Kidney (tissue), 22 donors: ENCODE measurements at places on chromosomes 11 and 22. TPM values are rescaled to one million over a fixed set of nuclear protein-coding genes. Genes with fewer than 3 reads are reported as not detected.

GRCh38 chr11:2265854-2266585 is 4.4 kb downstream of the ASCL2 start:
- no peak overlapping the region for H3K4me3 ChIP-seq
- no peaks in the 10 kb centered on the region for H3K27me3 ChIP-seq
- DNase-seq = no peak
- peaks cover 7% of the 10 kb centered on the region for H3K4me1 ChIP-seq

DNA sequence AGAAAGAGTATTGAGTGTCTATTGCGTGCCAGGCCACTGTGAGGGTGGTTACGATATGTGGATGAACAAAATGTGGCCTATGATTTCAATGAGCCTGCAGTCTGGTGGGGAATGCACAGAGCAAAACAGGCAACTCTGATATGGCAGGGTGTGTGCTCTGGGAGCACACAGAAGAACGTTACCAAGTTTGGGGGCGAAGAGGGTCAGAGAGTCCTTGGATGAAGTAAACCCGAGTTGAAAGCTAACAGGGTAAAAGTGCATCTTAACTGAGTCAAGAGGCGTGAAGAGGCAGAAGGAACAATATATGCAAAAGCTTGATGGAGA is 258 bp downstream of the CFAP68 start:
- peak overlapping the region; percentile 94 for H3K27ac ChIP-seq
- no peaks in the 10 kb centered on the region for H3K4me1 ChIP-seq
- peak overlapping the region; percentile 85 for H3K4me3 ChIP-seq

- H3K27ac ChIP-seq = no peak overlapping the region
- H3K4me3 ChIP-seq = no peak overlapping the region
- no peak for DNase-seq
Observed at GRCh38 chr22:22720724-22721261, 76.4 kb downstream of the GGTLC2 start.

DNA sequence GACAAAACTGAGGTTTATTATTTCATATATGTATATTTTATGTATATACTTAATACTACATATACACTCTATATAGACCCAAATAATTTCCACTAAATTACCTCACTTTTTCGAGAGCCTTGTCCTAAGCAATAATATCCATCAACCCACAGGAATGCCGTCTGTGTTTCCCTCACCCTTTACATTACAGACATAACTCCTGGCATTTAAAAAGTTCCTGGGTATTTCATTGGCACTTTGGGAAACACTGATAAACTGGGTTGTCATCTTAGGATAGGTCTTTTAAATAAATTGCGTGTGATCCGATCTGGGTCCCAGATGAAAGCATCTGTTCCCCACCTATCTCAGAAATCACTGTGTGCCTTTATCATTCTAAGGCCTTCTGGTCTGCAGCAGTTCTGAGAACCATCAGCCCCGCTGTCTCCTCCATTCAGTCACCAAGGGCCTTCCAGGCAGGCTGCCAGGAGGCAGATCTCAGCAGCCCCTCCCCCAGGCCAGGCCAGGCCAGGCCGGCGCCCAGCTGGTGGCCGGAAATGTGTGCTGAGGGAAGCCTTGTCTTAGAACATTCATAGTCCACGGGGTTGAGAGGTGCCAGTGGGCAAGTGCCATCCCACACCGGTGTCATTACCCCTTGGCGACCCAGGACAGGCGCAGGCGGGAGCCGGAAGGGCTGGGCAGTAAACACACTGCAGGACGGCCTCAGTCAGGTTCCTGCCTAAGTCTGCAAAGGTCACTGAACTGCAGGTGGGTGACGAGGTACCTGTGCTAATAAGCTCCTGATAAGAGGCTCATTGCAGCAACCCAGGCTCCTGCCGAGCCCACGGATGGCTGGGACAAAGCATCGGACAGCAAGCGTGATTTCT is 3.3 kb downstream of the FGF19 start:
- H3K27me3 ChIP-seq = peaks cover 8% of the 10 kb centered on the region
- H3K4me1 ChIP-seq = no peaks in the 10 kb centered on the region
- H3K4me3 ChIP-seq = no peak overlapping the region
- peak; percentile 71 for DNase-seq

The SLC25A17 gene
- polyA plus RNA-seq = 23.8 TPM

The APLNR gene
- polyA plus RNA-seq = 16.6 TPM

- H3K27me3 ChIP-seq = no peaks in the 10 kb centered on the region
- no peak overlapping the region for H3K4me3 ChIP-seq
- no peaks in the 10 kb centered on the region for H3K36me3 ChIP-seq
- no peak for DNase-seq
Observed at GRCh38 chr11:8908099-8908498, 2.9 kb upstream of the AKIP1 start.

DNA sequence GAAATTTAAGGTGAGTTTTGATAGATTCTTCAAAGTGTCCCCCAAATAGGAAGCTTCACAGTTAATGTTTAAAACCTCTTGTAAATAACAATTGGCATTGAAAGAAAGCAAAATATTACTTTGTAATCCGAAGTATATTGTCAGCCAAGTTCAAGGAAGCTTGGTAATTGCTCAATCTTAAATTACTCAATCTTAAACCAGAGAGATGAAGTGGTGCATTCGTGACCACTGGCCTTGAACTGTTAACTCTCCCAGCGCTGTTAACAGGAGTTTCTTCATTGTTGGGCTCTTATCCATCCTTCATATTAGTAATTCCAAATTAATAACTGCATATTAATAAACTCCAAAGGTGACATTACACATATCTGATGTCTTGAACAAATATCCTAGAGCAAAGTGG is 20.6 kb upstream of the FDX1 start:
- H3K36me3 ChIP-seq = no peaks in the 10 kb centered on the region
- H3K27me3 ChIP-seq = no peaks in the 10 kb centered on the region
- H3K4me1 ChIP-seq = no peaks in the 10 kb centered on the region
- no peak overlapping the region for H3K27ac ChIP-seq
- no peak for DNase-seq

GRCh38 chr22:20254975-20255946 is 12.9 kb downstream of the RTN4R start:
- DNase-seq = no peak
- no peaks in the 10 kb centered on the region for H3K36me3 ChIP-seq
- H3K4me3 ChIP-seq = no peak overlapping the region
- H3K27ac ChIP-seq = no peak overlapping the region
- no peaks in the 10 kb centered on the region for H3K4me1 ChIP-seq
- H3K27me3 ChIP-seq = no peaks in the 10 kb centered on the region

The OR2AG2 gene
- polyA plus RNA-seq = not detected

GRCh38 chr22:46077669-46078099 is 72.6 kb upstream of the PPARA start:
- peak overlapping the region; percentile 51 for H3K4me3 ChIP-seq
- no peaks in the 10 kb centered on the region for H3K27me3 ChIP-seq
- H3K36me3 ChIP-seq = no peaks in the 10 kb centered on the region
- H3K27ac ChIP-seq = peak overlapping the region; percentile 84
